ENCODE measurements at places on chromosomes 11 and 22.

GRCh38 chr11:105988197-105988596 is 33.8 kb downstream of the MSANTD4 start:
- no peak for DNase-seq

DNA sequence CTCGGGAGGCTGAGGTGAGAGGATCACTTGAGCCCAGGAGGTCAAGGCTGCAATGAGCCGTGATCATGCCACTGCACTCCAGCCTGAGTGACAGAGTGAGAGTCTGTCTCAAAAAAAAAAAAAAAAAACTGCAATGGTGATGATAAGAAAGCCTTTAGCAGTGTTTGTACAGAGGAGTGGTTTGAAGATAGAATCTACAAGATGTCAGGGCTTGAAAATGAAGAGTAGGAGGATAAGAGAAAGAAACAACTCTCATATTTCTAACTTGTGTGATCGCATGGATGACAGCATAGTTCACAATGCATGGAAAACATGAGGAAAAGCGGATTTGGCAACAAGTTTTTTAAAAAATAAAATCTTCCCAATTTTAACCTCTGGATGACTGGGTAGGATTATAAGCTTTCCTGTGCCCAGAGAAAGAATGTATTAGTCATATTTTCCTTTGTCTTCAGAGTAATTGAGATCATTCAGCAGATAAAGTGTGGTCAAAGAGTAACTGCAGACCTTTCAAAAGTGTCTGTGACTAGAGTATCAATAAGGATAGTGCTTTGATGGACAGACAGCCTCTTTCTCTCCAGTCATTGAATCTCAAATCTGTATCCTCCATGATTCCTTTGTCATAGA is 328.1 kb downstream of the CASP12 start:
- no peak for DNase-seq

GRCh38 chr11:45379162-45379863 is 93.2 kb upstream of the SYT13 start:
- DNase-seq: no peak

DNA sequence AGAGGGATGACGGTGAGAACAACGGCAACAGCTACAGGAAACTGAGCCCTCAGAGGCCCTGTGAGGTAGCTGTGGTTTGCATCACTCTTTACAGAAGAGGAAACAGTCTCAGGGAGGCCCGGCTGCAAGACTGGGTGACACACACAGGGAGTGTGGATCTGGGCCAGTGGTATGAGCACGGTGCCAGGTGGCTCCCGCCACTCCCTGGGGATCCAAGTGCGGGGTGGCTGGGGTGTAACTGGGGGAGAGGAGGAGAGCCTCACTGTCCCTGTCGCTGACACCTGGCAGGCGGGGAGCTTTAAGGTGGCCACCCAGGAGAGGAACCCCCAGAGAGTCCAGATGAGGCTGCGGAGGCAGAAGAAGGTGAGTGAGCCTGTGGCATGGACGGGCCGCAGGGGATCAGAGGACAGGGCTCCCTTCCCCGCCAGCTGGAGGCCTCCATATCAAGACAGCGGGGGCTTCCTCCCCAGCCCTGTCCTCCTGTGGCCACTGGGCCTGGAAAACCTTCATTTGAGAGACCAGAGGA is 5.6 kb downstream of the RGL4 start:
- DNase-seq: peak; percentile 58

GRCh38 chr11:31816468-31817053 is 5.4 kb upstream of the PAX6 start:
- DNase-seq: no peak

- DNase-seq: no peak
Observed at GRCh38 chr11:69381681-69382130, 87.8 kb downstream of the MYEOV start.

DNA sequence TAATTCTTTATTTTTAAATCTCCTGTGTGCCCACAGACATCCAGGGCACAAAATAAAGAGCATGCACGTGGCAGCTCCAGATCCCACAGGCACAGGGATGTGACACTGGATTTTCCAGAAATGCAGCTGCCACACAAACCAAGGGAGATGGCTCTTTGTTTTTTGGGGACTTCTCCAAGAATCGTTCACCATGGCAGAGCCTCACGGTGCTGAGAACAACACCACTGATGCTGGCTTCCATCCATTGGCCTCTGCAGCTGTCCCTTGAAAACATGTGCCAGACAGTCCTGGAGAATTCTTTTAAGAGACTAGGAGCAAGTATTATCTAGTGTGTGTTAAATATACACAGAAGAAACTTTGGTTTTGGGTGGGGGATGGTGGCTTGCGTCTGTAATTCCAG is 108.4 kb upstream of the SLC22A12 start:
- no peak for DNase-seq

DNA sequence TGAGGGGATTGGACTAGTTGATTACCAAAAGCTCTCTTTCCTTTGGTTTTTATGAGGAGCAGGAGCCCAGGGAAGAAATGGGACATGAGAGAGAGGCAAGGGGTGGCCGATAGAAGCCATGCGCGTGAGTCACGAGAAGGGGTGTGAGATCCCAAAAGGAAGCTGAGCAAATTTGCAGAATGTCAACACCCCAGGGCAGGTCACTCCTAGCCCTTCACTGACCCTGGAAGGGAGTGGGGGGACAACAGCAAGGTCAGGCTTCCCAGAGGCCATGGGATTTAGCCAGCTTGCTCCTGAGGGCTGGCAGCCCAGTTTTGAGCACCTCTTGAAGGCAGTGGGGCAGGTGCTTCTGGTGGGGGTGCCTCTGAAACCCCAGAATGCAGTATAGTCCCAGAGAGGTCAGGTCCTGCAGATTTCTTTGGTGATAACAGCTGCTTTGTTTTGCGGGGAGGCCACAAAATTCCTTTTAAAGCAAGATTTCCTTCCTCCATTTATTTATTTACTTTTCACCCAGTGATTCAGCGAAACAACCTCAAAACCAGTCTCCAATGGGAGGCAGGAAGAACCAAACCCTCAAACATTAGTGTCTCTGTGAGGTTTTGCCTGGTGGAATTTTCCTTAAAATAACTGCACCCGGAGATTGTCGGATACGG is 40.1 kb upstream of the TIMP3 start:
- no peak for DNase-seq

All from central memory CD8-positive, alpha-beta T cell (primary cell).